ENCODE measurements at places on chromosomes 12 and 14.

DNA sequence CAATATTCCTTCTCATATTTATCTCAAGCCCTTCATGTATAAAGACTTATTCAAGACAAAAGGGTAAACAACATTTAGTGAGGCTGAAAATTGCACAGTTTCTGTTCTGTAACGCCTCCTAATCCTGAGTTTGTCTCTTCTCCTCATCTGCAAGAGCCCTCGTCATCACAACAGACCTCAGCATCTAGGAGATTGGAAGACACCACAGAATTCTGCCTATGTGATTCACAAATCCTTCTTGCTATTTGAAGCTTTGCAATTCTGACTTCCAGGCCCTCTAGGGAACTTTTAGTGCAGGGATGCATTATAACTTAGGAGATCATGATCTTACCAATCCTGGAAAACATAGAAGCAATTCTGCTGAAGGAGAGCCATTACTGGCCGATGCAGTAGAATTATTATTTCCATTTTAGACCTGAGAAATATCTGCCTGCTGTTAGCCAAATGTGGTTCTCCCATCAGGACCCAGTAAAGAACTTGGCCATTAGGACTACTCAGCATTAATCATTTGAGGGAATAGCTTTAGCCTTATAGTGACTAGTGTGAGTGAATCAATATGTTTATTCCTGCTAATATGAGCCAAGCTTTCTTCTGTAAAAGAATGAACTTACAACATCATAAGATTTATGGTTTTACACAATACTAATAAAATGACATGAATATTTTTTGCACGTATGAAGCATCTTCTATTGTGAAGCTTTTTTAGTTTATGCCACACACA lies 119.5 kb downstream of the ANO4 start:
- DNase-seq: no peak

DNA sequence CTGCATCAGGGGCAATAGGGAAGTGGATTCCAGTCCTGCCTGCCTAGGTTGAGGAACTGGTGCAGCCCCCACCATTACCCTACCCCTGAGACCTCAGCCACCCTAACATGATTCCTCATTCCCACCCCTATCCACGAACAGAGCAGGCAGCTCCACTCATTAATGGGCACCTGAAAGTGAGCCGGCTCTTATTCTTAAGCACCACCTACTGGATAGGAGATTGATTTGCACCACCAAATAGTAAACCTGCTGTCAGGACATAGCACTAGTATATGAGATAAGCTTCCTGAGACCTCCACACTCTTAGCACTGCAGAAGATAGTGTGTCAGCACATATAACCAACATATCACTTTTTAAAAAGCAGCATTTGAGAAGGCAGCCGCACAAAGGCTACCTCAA lies 573.2 kb downstream of the SOX5 start:
- DNase-seq: no peak

GRCh38 chr12:11581179-11581755 lies 68.2 kb upstream of the ETV6 start:
- peak; percentile 54 for DNase-seq

GRCh38 chr12:6570264-6570887 lies 2.3 kb upstream of the NOP2 start:
- peak; percentile 13 for DNase-seq

DNA sequence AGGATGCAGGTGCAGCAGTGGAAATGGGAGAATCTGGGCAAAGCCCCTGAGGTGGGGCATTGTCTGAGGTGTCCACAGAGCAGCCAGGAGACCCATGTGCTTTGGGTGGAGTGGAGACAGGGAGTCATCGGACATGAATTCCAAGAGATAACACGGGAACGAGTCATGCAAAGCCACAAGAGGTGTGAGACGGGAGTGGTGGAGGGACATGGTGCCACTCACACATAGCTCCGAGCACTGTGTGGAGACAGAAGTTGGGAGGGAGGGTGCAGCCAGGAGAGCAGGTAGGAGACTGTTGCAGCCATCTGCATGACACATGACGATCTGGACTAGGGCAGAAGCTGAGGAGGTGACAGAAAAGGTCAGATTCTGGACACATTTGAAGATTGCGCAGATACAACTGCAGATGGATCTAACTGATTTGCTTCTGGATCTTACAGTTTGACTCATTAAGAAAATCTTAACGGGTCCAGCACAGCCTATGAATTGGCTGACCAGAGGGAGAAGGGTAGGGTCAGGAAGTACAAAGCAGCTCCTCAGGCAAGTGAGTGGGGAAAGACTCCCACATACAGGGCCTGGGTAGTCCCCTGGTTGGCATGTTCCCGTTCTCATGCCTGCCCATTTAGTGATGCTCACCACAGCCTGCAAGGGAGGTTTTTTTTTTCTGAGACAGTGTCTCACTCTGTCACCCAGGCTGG lies 379.8 kb downstream of the FUT8 start:
- DNase-seq: no peak

- DNase-seq: peak; percentile 34
These were observed 55.9 kb downstream of the DYNC1H1 start for GRCh38 chr14:102020058-102020971.

DNA sequence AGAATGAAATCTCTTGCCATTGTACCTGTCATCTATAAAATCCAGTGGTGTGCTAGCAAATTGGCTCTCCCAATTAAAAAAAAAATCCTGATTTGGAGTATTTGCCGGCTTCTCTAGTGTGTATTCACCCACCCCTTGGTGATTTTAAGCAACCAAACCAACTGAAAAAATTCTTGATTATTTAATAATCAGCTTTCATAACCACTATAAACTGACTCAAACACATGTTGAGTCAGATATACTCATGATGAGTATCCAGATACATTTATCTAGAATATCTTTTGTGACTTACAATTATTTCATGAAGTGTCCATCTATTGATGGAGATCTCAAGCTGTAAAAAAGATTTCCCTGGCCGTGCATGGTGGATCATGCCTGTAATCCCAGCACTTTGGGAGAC lies 205.4 kb downstream of the RASSF9 start:
- DNase-seq: no peak

DNA sequence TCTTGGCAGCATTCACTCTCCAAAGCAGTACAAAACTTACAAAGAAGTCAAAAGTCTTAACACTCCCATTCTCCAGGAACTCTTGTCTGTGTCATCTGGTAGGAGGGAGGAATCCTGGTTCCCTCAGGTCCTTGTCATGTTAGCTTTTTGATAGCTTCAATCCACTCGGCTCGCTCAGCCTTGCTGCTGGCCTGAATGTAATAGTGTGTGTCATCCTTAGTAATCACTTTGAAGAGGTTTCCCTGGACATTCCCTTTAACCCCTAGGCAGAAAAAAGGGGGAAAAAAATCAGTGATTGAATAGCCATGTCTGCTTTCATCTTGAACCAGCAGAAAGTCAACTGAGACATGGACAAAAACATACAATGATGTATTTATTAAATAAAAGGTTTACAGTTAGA lies 24.8 kb downstream of the PLEK2 start:
- no peak for DNase-seq

- no peak for DNase-seq
These were observed 12.5 kb downstream of the CFAP251 start for GRCh38 chr12:121930862-121931261.

GRCh38 chr12:71157601-71158233 lies at the start of gene TSPAN8:
TSPAN8 (minus strand) TSS chr12:71157999; CDS start chr12:71157678, 321 bp downstream.
- DNase-seq: no peak

GRCh38 chr12:3132636-3133404 lies 55.6 kb downstream of the TSPAN9 start:
- DNase-seq: no peak

DNA sequence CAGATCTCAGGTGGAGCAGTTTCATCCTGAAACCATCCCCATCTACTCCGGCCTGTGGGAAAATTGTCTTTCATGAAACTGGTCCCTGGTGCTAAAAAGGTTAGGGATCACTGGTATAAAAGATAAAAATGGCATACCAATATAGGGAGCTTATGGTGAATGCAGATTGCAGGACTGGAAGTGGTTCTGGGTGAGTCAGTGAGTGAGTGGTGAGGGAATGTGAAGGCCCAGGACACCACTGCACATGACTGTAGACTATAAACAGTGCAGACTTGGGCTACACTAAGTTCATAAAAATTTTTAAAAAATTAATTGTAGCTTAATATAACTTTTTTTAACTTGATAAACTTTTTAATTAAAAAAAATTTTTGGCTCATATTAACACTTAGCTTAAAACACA lies 67.0 kb upstream of the RD3L start:
- no peak for DNase-seq

- DNase-seq: no peak
These were observed 82.6 kb upstream of the HMGA2 start for GRCh38 chr12:65741656-65742017.

- no peak for DNase-seq
These were observed 68.4 kb downstream of the ST8SIA1 start for GRCh38 chr12:22266101-22266500.

- DNase-seq: no peak
These were observed 437.1 kb upstream of the TBX3 start for GRCh38 chr12:115121053-115121452.

DNA sequence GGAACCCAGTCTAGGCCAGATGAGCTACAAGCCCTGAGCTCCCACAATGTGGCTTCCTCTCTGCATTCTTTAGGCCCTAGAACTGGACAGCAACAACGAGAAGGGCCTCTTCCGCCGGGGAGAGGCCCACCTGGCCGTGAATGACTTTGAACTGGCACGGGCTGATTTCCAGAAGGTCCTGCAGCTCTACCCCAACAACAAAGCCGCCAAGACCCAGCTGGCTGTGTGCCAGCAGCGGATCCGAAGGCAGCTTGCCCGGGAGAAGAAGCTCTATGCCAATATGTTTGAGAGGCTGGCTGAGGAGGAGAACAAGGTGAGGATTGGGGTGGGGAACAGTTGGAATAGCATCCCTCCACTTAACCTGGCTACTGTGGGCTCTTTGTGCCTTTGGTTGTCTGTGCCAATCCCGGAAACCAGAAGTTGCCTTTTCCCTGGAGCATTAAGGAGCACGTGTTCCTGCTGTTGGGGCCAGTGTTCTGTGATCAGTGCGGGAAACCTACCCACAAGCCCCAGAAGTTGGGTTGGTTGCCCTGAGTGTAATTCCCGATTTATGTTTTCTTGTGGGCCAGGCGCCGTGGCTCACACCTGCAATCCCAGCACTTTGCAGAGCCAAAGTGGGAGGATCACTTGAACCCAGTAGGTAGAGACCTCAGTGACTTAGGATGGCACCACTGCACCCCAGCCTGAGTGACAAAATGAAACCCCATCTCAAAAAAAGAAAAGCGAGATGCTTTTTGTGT lies 6.4 kb downstream of the FKBP4 start:
- no peak for DNase-seq

- no peak for DNase-seq
These were observed 20.2 kb downstream of the HEATR5A start for GRCh38 chr14:31400031-31400638.

GRCh38 chr12:109817627-109818231 lies 15.5 kb downstream of the TRPV4 start:
- DNase-seq: no peak

All from activated T-cell treated with anti-CD3 and anti-CD28 coated beads for 24 hours (primary cell).